GM23338 (cell line): ENCODE measurements at places on chromosomes 7 and 10. TPM values are rescaled to one million over a fixed set of nuclear protein-coding genes. Genes with fewer than 3 reads are reported as not detected.

- H3K27me3 ChIP-seq, result no peaks in the 10 kb centered on the region
- H3K27ac ChIP-seq, result no peak overlapping the region
- no peaks in the 10 kb centered on the region; the same call in 1 of the 2 replicates for H3K36me3 ChIP-seq
- no peak for DNase-seq
Observed at GRCh38 chr7:68078157-68078710, 1081.6 kb downstream of the TYW1 start.

DNA sequence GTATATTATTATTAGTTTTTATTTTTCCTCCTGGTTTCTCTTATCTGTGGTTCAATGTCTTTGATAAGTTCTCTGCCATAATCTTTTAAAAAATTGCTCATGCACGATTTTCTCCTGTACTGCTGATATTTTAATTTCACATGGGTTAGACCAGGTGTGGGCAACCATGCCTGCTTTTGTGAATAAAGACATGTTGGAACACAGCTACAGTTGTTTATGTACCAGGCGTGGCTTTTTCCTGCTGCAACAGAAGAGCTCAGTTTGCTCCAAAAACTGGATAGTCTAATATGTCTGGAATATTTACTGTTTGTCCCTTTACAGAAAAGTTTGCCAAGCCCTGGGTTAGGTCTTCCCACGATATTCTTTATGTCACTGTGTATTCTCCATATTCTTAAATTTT, 105.2 kb downstream of the VWC2 start:
- H3K27ac ChIP-seq, result no peak overlapping the region
- no peaks in the 10 kb centered on the region for H3K4me1 ChIP-seq
- no peak overlapping the region for H3K4me3 ChIP-seq
- DNase-seq, result no peak
- H3K27me3 ChIP-seq, result no peaks in the 10 kb centered on the region
- no peaks in the 10 kb centered on the region for H3K36me3 ChIP-seq

FAM221A gene
- 29.9 and 31.4 TPM in 2 replicates for total RNA-seq

VPS41 gene
- 41.2 and 45.9 TPM in 2 replicates for total RNA-seq

DNA sequence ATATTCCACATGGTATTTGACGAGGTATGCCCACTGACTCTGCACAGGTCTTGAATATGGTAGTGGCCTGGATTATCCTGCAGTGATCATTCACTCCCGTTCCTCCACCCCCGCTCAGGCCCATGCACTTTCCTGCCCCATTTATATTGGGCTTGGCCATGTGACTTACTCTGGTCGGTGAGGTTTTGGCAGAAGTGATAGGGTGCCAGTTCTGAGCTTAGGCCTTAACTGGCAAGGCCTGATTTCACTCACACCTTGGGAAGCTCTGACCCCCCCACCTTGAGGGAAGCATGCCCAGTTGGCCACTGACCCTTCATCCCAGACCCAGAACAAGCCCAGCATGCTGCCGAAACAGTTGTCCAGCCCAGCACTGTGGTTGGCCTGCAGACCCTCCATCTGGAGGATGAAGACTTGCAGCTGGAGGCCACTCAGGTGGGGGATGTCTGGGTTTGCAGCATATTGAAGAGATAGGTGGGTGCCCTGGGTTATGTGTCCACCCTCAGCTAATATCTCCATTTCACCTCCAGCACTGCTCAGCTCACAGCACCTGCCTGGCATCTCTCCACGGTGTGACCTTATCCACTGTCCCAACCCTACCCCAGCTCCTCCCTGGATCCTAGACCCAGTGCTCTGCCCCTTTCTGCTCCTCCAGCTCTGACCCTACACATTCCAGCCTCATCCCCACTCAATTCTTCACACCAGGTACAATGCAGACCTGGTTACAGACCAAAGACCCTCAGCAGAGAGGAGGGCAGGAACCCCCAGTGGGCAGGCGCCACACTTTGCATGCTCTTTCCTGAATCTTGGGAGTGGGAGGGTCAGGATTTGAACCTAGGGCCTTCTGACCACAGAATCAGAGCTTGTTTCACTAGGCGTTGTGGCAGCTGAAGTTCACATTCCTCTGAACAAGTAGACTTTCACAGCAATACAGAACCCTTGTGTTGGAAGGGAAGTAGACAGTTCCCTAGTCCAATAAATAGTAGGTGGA, 138.1 kb upstream of the CHST15 start:
- H3K36me3 ChIP-seq, result no peaks in the 10 kb centered on the region
- no peaks in the 10 kb centered on the region for H3K27me3 ChIP-seq
- H3K27ac ChIP-seq, result no peak overlapping the region
- H3K4me3 ChIP-seq, result no peak overlapping the region

NPC1L1 gene
- total RNA-seq, result not detected in 2 replicates

DNA sequence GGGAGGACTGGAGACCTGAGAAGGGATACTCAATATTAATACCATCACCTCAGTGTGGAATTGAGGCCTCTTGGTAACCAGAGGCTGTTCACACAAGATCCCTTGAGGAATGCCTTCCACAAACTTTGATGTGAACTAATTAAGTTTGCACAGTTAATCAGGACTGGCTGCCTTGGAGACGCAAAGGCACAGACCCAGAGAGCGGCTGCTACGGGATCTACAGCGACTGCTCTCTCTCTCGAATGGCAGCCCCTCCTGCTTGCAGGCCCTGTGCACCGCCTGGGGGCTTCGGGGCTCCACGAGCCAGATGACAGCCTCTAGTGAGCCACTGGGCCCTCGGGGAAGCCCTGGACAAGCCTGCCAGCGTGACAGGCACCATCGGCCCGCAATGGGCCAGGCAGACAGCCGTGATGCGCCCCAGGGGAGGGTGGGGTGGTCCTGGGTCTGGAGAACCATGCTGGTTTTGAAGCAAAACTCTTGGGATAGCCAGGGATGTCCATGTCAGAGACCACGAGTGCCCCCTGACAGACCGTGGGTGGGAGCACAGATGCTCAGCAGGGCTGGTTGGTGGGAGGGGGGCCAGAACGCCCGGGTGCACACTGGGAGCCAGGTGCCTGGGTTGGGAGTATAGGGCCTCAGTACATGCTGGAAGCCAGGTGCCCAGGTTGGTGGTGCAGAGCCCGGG, 195.6 kb downstream of the ELFN1 start:
- no peak overlapping the region for H3K4me3 ChIP-seq
- H3K27me3 ChIP-seq, result no peaks in the 10 kb centered on the region
- DNase-seq, result no peak
- H3K27ac ChIP-seq, result no peak overlapping the region
- no peaks in the 10 kb centered on the region for H3K36me3 ChIP-seq
- H3K4me1 ChIP-seq, result no peaks in the 10 kb centered on the region

DNA sequence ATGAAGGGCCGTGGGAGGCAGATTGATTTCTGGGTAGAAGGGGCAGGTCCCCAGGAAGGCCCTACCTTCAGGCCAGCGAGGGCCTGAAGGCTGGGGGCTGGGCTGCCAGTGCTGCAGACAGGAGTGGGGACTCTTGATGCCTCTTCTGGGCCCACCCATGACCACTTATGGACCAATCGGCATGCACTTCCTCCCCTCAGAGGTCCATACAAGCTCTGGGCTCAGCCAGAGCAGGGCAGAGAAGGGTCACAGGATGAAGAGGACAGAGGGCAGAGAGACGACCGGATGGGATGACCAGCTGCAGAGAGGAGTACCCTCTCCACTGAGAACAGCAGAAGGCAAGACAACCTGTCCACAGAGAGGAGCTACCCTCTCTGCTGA, 120.1 kb downstream of the DYNC2I1 start:
- H3K36me3 ChIP-seq, result no peaks in the 10 kb centered on the region
- no peak overlapping the region for H3K4me3 ChIP-seq
- no peaks in the 10 kb centered on the region for H3K4me1 ChIP-seq
- no peaks in the 10 kb centered on the region for H3K27me3 ChIP-seq
- no peak overlapping the region for H3K27ac ChIP-seq
- no peak for DNase-seq
